Activated CD4-positive, CD25-positive, alpha-beta regulatory T cell (primary cell): ENCODE measurements at places on chromosomes 6 and 20.
A peak's percentile ranks its signal among the peaks of the same experiment; 100 is the strongest.

GRCh38 chr20:20821484-20822260, 109.2 kb upstream of the RALGAPA2 start:
- no peak for DNase-seq

DNA sequence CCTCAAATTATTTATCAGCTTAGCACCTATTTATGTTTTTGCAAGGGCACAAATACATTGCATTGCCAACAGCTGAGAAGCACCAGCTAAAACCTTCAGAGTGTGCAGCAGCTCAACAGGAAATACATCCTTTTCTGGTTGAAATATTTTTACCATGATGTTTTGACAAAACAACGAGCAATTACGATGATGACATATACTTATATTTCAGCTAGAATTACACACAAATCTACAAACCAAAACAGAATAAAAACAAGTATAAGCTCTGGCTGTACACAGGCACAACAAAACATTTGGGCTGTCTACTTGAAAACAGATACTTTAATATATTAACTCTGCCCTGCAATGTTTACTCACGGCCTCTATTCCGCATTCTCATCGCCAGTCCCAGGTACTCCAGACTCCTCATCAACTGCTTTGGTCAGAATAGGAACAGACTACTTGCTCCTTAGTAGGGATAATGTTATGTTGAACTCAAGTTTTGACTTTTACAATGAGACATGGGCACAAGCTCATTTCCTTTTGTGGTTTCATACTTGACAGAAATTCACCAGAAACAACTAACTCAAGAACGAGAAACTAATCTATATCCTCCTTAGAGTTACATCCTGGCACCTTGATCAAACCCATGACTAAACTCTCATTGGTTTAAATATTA, 377.6 kb downstream of the ESR1 start:
- DNase-seq, result no peak

- DNase-seq, result no peak
These were observed 26.7 kb downstream of the RNASET2 start for GRCh38 chr6:166929542-166930189.

- DNase-seq, result no peak
These were observed 396.2 kb downstream of the EPM2A start for GRCh38 chr6:145339089-145339488.

DNA sequence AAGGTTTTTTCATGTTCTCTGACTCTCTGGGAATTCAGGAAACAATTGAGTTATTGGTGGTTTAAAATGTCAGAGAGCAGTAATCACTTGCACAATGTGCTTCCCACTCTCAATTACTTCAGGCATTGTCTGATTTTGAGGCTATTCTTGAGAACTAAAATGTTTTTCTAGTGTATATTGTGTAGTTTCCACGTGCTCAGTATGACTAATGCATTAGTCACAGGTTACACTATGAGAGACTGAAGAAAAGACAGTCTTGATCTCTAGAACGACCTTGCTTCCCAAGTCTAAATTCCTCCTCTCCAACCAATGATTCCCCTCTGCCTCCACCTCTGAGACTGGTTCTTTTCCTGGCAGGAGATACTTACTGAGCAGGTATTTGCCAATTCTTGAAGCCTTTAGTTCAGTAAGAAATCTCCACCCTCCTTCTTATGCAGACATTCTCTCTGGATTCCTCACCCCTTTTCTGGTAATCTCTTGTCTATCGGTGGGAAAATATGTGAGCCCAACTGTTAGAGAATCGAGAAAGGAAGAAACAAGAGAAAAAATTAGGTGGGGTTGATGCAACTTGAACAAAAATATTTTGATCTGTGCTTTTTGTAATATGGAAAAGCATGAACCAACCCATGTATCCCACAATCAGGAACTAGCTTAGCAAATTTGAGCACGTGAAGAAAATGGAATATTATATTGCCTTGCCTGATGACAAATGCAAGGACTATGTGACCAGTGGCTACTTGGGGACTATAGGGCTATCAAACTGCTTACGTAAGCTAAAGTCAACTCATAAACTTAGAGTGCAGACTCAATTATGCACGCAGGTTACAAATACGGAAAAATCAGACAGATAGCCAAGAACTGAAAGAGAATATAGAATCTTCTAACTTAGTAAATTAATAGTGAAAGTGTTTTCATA, 61.1 kb upstream of the SLC22A16 start:
- no peak for DNase-seq

- no peak for DNase-seq
These were observed 24.8 kb downstream of the RRBP1 start for GRCh38 chr20:17657079-17657825.

- DNase-seq, result peak; percentile 13
These were observed 5.6 kb upstream of the HLA-DOA start for GRCh38 chr6:33014841-33015634.

- DNase-seq, result no peak
These were observed 129.0 kb upstream of the FOXQ1 start for GRCh38 chr6:1182722-1183521.

DNA sequence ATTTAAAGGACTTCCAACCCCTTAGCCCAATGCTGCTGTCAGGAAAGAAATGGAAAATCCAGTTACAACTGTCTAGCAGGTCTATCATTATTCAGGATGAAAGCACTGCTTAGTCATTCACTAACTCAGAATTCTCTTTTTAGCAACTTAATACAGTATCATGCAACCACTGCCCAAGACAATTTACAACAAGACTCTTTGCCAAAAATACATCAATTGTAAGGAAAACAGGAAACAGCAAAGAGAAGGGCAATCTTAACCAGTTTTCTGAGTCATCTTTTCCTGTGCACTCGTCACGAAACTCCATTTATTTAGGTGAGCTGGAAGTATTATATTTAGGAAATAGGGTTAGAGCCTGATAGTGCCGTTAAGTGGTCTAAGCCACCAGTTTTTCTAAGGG, 1197.7 kb upstream of the CITED2 start:
- no peak for DNase-seq

DNA sequence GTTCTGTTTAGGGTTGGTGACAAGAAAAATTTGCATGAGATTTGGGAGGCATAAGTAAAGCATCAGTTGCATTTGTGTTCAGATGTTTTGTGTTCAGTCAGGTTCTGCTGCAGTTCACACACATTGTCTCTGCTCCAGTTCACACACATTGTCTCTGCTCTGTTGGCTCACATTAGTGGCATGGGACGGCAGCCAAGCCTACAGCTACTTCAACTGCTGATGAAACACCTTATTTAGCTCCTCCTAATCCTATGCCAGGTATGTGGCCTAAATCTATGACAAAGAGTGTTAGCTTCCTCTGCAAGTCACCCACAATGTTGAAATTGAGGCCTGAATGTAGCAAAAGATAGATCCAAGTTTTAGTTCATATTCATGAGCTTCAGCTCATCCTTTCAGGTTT, 278.1 kb upstream of the SYNCRIP start:
- no peak for DNase-seq

DNA sequence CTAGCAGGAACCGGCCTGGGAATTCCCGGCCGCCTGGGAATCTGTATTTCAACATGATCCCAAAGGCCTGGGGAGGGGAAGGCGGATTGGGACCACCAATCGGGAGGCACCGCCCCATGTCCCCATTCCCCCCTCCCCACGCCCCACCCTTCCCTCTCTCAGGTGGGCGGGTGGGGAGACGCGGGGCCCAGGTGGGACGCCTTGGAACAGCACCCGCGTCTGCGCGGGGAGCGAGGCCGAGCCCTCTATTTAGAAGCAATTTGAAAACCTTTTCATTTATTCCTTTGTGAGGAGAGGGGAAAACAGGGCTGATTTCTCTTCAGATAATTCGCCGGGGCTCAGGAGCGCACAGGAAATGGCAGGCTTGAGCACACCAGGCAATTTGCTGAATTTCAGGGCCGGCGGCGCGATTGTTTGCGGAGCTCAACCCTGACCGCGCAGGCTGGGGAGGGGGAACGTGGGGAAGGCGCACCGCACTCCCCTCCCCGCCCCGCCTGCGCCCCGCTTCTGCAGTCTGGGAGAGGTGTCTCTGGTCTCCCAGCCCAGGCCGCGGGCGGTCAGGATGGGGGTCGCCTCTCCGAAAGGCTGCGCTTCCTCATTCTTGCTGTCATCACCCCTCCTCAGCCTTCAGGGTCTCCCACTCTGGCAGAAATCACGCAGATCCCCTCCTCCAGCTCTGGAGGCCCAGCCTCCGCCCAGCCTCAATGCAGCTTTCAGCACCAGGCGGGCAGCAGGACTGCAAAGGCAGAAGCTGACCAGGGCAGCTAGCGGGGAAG, 170.0 kb downstream of the GRM4 start:
- no peak for DNase-seq

DNA sequence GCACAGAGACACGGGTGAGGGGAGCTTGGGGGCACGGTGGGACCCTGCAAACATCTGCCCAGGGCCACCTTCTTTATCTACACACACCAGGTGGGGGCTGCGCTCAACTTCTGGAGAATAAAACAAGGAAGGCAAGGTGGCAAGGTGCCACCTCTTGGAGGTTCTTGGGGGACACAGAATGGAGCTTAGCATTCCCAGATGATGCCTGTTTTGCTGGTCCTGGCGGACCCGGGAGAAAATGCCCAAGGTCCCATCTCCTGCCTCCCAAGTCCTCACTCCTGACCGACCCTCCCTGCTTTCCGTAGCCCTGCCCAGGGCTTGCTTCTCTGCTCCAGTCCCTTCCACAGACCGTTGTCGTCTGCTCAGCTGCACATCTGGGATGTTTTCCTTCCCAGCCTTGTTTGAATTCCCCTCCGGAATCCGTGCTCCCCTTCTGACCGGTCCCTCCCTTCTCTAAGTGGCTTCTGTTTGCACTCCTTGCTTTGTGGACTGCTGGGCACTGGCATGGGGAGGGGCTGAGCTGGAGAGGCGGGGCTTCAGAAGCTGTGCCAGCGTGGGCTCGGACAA, 13.1 kb downstream of the ITPR3 start:
- DNase-seq, result no peak

DNA sequence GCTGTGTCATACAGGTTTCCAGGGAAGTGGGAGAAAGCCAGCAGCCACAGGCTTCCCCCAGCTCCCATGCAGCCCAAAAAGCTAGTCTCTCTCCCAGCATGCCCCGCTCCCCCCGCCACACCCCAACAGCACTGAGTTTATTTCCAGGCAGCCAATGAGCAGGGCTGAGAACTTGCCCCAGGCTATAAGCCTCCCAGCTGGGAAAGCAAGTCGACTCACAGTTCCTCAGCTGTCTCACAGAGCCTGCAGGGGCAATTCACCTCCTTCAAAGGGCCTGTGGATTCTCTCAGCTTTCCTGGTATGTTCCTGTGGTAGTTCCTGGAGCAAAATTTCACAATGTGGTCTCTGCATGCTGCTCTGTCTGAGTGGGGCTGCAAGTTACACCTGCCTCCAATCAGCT, 34.2 kb downstream of the PAX1 start:
- DNase-seq, result no peak

DNA sequence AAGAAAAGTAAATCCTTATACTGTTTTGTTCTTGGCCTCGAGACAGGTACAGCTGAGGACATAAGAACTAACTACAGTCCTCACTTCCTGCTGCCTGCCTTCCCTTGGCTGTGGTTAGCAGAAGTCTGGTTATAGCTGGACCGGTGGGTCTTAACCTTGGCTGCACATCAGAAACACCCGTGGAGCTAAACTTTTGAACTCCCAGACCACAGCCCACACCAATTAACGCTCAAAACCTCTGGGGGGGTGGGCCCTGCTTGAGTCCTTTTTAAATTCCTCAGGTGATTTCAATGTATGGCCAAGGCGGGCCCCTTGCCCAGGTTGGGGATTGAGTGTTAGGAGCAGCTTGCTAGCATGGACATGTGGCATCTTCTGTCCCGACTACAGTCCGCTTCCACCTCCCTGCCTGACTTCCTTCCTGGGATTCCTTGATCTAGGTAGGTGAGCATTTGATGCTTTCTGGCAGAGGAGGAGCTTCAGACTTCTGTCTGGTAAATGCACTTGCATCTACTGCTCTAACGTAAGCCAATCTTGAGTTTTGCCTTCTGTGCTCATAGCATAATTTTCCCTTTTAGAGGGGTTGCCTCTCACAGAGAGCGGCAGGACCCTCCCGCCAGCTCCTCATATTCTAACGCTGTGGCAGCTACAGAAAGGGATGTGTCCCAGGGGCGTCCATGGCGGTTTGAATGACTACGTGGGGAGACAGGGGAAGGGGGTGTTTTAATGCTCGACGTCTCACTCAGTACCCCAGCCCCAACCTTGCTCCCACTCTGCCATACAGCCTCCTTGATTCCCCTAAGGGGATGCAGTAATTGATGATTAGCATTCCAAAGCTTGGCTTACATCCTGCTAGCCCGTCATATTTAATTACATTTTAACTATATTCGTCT, 390.1 kb downstream of the ZFAND3 start:
- DNase-seq, result no peak

DNA sequence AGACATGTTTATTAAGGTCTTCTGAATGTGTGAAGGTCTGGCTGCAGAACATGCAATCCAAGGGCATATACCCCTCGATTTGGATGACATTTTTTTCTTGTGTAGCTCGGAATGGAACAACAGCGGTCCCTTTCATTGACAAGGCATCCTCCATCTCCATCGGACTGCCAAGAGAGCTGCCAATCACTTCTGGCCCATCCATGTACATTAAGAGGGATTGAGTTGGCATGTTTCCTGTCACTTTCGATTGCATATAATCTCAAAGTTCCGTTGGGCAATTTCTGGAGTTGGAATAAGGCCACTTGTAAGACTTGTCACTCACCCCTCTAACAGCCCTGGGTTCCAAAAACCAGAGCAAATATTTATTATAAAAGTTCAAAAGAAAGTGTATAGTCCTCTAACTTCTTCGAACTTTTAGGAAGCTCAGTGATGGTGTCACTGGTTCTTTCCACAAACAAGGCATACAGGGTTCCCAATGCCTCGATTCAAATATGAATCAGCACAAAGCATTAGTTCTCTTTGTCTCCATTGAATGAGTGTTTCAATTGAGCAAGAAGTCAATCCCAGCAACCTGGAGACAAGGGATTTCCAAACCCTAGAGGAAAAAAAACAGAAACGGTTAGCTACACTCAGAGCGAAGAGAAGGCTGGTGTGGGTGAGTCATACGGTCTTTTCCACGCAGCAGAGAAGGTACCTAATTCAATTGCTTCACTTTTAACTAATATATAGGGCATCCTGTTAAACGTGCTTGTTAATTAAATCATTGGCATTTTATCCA, 10.9 kb downstream of the ZNF217 start:
- DNase-seq, result no peak

GRCh38 chr6:31775633-31776484, 1.3 kb downstream of the VWA7 start:
- DNase-seq, result no peak

GRCh38 chr6:136037242-136037875, 185.9 kb downstream of the PDE7B start:
- DNase-seq, result no peak

- DNase-seq, result no peak
These were observed 19.4 kb downstream of the ERGIC3 start for GRCh38 chr20:35561268-35561667.

DNA sequence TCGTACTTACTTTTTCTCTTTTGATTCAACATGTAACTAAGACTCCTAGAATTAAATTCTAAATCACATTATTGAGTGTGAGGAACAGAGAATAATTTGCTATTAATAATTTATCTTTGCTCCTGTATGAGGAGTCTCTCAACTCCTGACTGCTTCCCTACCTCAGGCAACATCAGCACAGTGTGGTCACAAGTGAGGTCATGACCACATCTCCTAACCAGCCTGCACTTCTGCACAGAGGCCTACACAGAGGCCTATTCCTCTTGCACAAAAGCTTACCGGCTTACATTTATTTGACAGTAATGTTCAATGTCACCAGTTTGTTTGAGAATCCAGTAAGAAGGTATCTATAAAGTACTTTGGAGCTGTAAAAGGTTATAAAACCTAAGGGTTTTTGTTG, 637.4 kb upstream of the MARCKS start:
- DNase-seq, result no peak
